Cardiac muscle cell (in vitro differentiated cells and primary cell): ENCODE measurements at places on chromosomes 16 and 17.
A peak's percentile ranks its signal among the peaks of the same experiment; 100 is the strongest.

- no peak for DNase-seq
These were observed 44.0 kb downstream of the ZNF276 start for GRCh38 chr16:89765292-89765830.

- DNase-seq: peak; percentile 96
These were observed 55.3 kb downstream of the TUBD1 start for GRCh38 chr17:59837308-59838051.

GRCh38 chr16:56519459-56520250, at the start of gene BBS2:
Gene BBS2 (minus strand): TSS chr16:56520024. CDS start chr16:56519862, 162 bp downstream.
- peak; percentile 88 for DNase-seq

DNA sequence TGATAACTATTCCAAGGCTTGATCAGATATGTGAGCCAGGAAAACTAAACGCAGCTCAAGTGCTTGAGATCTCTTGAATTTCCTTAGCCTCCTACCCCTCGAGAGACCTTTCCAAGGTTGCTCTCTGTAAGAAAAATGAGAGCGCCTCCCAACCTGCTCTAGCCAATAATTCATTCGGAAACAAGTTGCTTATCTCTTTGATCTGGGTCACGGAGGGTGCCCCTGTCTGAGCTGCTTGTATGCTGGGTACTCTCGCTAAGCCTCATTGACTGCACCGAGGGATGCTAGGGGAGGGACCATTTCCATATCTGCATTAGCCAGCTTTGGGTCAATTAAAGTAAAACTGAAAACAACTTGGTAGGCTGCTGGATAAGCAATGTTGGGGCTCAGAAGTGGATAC, 70.1 kb upstream of the SHISA6 start:
- no peak for DNase-seq

DNA sequence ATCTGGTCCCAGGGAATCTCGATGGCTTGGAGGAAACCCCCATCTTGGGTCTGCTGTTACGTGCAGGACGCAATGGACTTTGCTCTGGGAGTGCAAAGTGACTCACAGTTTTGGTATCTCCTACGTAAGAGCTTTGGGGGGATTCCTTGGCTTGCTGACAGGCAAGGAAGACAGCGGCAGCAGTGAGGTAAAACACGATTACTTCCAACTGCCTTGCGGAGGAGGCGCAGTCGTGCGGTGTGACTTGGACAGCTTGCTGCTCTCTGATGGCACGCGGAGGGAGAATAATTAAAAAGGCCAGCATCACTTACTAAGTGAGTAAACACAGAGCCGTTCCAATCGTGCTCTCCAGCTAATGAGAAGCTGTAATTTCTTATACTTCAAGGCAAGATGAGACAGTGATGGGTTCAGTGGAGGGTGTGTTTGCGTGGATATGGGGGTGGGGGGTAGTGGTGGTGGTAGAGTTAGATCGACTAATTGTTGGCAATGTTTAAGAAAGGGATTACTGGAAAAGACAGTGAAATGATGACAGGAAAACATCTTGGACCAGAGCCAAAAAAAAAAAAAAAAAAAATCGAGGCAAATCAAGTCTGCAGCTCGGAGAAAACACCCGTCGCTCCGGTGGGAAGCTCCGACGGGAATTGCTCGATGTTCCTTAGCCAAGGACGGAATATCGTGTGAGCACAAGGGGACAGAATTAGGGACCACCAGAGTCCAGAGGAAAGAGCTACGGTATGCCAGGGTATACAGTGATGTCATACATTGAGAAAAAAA, 184.8 kb upstream of the ZFHX3 start:
- no peak for DNase-seq
